CD4-positive, alpha-beta memory T cell (primary cell): ENCODE measurements at places on chromosomes 2 and 18.

- DNase-seq: no peak
These were observed 319.8 kb upstream of the GULP1 start for GRCh38 chr2:187971893-187972292.

GRCh38 chr2:10449486-10449831, 1.3 kb upstream of the ODC1 start:
- DNase-seq: no peak

DNA sequence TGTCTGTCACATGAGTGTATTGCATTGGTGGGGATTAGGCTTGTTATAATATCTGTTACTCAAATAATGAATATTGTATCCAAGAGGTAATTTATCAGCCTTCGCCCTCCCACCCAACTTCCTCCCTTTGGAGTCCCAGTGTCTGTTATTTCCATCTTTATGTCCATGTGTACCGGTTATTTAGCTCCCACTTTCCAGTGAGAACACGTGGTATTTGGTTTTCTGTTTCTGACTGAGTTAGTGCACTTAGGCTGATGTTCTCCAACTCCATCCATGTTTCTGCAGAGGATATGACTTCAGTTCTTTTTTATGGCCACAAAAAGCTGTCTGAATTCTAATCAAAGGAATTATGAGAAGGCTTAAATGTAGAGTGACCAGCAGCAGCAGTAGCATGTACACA, 104.0 kb upstream of the ARHGAP28 start:
- no peak for DNase-seq

DNA sequence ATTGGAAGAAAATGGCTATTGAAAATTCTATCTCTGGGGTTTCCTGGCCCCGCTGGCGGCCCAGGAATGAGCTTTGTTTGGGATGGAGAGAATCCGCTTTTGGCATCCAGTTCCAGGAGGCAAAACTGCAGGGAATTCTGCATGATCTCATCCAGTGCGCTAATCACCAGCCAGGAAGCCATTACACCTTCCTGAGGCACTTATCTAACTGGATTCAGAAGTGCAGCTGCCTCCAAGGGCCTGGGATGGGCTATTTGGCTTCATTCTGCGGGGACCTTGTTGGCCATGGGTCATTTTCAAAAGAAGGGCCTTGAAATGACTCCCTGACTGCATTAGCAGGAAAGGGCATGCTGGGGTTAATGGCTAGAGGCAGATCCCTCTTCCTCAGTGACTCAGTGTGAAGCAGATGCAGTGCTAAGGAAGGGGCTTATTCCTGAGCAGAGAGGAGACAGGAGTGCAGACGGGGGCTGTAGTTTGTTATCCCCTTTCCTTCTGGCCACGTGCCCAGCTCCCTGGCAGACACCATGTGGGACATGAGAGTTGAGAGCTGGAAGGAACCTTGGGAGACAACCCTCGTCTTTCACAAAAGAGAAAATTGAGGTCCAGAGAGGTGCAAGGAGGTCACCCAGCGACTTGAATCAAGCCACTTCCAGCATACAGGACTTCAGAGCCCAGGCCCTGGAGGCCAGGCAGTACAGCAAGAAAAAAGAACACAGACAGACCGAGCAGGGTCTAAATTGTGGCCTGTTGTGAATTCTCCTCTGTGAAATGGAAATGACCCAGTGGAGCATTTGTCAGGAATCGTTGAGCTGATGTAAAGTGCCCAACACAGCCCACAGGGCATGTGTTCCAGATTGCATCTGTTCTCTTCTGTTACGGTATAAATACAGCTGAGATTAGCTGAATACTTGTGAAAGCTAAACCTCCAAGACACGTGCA, 161.8 kb downstream of the PRKCE start:
- no peak for DNase-seq

GRCh38 chr2:59896499-59897245, 656.8 kb downstream of the BCL11A start:
- no peak for DNase-seq
